ENCODE measurements at places on chromosomes 13 and 19. TPM values are rescaled to one million over a fixed set of nuclear protein-coding genes. Genes with fewer than 3 reads are reported as not detected.

Gene HCN2
- total RNA-seq = 33.2 TPM

GRCh38 chr19:33301144-33301899 is 1.0 kb downstream of the CEBPA start:
- no peak overlapping the region for H3K27ac ChIP-seq
- no peaks in the 10 kb centered on the region for H3K36me3 ChIP-seq
- peaks cover 19% of the 10 kb centered on the region for H3K27me3 ChIP-seq
- H3K4me1 ChIP-seq = peaks cover 6% of the 10 kb centered on the region

GRCh38 chr13:47794963-47795362 is 206.1 kb downstream of the SUCLA2 start:
- no peak overlapping the region for H3K27ac ChIP-seq
- H3K27me3 ChIP-seq = no peaks in the 10 kb centered on the region
- H3K36me3 ChIP-seq = peaks cover 17% of the 10 kb centered on the region
- no peak for DNase-seq
- no peak overlapping the region for H3K4me3 ChIP-seq

Gene PSG11
- not detected for total RNA-seq

Gene FAM216B
- not detected for total RNA-seq

GRCh38 chr13:67094952-67095351 is 135.2 kb downstream of the PCDH9 start:
- no peaks in the 10 kb centered on the region for H3K36me3 ChIP-seq
- DNase-seq = no peak
- no peaks in the 10 kb centered on the region for H3K27me3 ChIP-seq
- H3K4me1 ChIP-seq = no peaks in the 10 kb centered on the region
- H3K27ac ChIP-seq = no peak overlapping the region
